ENCODE measurements at places on chromosomes 6 and 20.
A peak's percentile ranks its signal among the peaks of the same experiment; 100 is the strongest.

DNA sequence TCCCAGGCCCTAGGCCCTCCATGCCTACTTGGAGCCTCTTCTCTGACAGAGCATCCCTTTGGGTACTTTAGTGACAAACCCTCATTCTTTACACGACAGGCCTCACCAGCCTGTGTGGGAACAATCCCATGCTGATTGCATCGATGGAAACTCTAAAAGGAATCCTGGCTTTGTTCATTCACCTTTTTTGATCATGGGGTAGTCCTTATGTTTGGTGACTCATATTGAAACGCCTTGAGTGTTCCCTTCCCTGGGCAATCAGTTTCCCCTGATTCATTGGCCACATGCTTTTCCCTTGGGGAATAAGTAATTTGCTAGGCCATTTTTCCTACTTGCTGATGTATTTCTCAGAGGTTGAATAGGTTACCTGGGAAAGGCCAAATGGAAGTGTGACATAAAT lies 14.7 kb upstream of the TNFAIP3 start:
- no peak for DNase-seq

DNA sequence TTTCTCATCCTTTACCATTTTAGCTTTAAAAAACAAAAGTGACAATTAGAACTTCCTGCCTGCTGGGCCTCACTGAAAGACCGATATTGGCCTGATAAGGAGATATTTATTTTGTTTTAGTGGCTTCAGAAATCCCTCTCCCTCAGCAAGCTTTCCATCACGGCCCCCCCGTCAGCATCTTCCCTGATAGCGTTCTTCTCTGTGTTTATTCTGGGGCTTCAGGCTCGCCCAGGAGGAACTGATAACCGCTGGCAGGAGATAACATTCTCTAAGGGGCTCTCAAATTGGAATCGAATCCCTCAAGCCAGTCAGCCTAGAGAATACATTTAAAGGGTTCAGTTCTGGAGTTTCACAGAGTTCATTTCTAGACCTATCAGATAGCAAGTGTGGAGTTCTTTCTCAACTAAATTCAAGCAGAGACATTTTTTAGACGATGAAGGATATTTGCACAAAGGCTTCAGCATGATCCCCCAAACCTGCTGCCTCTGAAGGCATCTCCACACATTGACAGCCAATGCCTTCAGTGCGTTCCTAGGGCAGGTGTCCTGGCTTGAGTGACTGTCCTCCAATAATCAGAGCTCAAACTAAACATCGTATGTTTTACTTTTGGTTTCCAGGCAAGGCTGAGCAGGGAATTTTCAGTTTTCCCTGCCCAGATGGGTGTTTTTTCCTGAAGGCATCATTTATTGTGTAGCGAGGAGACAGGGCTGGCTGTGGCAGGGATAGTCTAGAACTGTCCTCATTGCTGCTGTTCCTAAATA lies 17.0 kb downstream of the PRDM1 start:
- no peak for DNase-seq

DNA sequence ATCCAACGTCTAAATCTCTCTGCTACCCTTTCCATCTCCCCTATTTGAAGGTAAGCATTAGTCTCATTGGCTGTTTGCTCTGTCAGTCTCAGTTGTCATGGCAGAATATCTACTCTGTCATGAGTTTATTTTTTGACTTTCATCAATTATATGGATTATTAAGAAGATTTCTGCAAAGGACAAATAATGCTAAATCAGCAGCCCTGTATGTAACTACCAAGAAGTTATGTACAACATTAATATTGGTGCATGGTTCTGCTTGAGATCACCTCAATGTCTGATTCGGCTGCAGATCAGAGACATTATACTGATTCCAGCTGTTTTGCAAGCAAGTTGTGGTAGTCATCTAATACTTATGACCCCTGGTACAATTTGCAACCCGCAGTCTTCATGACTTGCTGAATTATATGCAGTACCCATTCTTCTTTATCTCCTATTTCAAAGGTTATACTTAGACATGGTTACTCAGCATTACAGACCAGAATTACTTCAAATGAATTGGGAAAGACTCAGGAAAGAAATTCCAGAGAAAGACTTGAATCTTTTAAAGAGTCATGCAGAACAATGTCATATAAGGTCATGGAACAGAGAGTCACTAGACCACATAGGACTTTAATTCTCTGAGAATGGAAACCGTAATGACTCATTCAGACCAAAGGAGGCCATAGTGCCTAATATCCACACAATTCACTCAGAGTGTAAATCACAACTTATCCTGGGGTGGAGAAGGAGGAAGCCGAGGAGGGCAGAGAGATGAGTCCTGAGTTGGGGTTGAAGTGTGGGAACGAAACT lies 201.4 kb downstream of the IBTK start:
- DNase-seq: no peak

- DNase-seq: peak; percentile 63
These were observed 18.6 kb downstream of the ANKRD60 start for GRCh38 chr20:58209652-58210397.

DNA sequence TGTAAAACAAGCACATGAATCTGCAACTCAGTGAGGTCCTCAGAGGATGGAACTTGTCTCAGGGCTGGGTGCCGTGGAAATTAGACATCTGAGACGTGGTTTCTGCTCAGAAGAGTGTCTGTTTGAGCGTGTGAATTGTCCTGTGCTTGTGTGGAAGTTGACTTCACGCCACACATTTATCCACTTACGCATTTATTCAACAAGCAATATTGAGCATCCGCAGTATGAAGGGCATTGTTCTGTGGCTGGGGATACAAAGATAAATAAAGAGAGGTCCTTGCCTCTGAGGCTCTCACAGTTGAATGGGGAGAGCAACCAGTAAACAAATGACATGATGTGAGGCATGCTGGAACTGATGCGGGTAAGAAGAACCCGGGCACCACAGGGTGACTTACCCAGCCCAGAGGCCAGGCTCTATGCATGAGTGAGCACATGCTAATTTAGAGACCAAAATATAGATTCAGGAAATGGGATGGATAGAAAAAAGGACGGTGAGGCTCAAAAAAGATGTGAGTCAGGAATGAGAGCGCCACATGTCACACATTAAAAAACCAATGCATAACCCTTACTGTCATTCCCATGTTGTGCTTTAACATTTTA lies 60.4 kb downstream of the SOBP start:
- peak; percentile 59 for DNase-seq

DNA sequence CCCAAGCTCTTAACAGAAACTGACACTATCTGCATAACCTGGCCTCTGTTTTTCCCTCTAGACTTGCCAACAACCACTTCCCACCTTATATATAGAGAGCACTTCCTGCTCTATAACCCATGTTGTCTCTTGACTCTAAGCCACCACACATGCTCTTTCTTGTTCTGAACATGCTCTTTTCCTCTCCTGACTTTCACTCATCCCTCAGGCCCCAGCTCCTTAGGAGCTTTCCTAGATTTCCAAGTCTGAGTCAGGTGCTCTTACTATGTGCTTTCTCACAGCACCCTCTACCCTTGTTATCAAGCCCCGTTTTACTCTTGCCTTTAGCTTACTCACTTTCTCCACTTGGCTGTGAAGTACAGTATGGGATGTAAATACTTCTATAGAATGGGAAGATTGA lies 143.9 kb upstream of the EYA4 start:
- DNase-seq: no peak

- no peak for DNase-seq
These were observed 39.9 kb downstream of the ZNF391 start for GRCh38 chr6:27428502-27428901.

DNA sequence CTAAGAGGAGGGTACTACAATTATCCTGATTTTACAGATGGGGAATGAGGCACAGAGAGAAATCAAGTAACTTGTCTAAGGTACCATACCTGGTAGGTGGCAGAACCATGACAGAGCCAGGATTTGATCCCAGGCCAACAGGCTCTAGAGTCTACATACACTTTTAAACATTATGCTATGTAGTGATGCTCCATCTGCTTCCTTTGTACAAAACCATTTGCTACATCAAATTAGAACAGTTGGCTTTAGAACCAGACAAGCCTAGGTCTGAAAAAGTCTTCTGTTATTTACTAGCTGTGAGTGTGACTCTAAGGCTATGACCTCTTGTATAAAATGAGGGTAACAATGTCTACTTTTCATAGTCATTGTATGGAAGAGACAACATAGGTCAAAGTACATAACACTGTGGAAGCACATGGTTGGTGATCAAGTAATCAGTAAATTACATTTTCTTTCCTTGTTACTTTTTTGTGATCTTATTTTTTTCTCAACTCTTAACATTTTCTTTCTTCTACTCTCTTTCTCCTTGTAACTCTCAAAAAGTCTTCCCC lies 122.1 kb downstream of the PDSS2 start:
- DNase-seq: no peak

DNA sequence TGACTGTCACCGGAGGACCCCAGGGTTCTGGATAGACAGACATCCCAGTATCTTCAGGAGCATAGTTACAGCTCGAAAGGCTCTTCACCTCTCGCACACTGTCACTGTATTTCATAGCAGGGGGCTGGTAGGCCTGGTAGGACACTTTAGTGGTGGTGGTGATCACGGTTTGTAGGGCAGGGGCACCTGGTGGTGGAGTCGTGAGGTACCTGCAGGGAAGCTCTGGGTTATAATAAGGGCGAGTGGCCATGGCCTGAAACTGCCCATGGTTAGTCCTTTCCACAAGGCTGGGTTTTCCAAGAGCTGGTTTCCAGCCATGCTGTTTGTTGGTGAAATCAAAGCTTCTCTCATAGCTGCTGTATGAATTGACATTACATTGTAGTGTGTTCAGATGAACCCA lies 7.6 kb downstream of the GCM2 start:
- no peak for DNase-seq
